ENCODE measurements at places on chromosomes 6 and 20.

GRCh38 chr20:43765916-43766315, 39.1 kb upstream of the GTSF1L start:
- DNase-seq, result no peak

DNA sequence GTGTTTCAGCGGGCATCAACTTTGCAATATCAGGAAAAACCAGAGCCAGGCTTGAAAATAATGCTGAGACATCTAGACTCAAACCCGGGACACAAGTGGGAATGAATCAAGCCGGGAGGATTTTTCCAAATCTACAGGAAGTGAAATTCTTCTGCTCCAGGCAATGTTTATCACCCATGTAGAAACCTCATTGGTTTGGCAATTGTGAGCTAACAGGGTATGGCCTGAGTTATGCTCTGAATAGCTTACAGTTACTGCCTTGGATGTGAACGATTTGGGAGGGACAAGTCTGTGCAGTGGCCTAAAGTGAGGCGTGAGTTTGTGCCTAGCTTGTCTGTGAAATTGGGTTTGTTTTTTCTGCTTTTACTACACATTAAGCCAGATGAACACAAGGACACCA, 87.4 kb downstream of the PCSK2 start:
- DNase-seq, result no peak

GRCh38 chr20:49785852-49786175, 26.8 kb upstream of the SLC9A8 start:
- DNase-seq, result no peak

DNA sequence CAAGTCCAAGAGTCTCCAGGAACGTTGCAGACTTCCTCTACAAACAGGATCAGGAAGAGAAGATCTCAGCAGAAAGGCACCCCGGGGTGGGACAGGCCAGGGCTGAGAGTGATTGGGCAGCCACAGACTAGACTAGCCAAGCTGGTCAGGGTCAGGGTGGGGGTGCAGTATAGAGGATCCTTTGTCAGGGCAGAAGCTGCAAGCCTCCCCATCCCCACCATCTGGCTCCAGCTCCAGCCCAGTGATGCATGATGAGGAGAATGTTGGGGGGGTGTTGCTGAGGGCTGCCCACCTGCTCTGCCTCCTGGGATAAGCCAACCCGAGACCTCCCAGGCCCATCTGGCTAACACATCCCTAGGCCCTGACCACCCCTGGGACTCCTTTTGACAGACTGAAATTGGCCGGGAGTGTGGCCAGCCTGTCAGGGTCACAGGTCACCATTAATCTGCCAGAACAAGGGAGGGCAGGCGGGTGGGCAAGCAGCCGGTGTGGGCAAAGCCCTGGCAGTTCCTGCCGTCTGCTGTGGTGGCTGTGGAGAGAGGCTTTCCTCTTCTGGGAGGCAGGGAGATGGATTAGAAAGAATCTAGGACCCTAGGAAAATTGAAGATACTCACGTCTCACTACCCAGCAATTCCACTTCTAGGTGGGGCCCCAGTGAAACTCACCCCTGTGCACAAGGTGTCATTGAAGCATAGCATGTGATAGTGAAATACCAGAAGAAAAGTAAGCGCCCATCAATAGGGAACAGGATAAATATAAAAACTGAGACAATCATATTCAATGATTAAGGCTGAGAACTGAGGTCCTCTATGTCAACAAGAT, 22.1 kb upstream of the SNTA1 start:
- DNase-seq, result no peak

GRCh38 chr6:235763-236360, 56.4 kb upstream of the DUSP22 start:
- peak; percentile 34 for DNase-seq

DNA sequence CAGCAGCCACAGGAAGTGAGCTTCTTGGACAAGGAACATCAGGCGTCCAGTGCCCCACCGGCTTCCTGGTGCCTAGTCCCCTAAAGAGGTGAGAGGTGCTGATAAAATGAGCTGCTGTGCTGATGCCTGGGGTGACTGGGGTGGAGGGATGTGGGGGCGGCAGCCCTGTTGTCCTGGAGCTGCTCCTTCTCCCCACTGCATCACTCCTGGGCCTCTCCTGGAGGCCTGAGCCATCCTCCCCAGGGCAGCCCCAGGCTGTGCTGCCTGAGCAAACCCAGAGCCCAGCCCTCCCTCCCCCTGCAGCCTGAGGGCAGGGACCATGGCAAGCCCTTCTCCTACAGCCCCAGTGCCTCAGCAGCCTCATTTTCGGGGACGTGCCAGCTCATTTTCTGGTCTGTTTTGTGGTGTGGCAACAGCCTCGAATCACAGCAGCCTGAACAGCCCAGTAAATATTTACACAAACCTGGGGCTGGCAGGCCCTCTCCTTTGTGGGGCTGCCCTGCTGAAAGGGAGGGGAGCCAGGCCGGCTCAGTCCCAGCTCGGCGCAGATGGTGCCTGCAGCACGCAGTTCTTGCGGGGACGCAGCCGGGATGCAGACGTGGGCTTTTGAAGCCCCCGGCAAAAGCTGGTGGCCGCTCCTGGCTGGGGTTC, 259.9 kb downstream of the DLL1 start:
- no peak for DNase-seq

- no peak for DNase-seq
These were observed 116.8 kb downstream of the CDC5L start for GRCh38 chr6:44504301-44504791.

DNA sequence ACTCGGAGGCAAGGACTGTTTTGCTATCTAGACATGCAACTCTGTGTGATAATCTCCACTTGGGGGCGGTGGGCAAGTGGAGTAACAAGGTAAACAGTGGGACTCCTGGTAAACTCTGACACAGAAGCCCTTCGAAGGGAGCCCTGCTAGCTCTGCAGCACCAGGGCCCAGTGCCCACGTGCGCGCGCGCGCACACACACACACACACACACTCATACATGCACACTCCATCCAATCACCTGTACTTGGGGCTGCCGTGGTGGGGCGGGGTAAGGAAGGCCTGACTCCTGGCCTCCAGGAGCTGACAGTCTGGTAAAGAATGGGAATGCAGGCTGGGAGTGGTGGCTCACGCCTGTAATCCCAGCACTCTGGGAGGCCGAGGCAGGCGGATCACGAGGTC, 36.4 kb downstream of the TAF4 start:
- DNase-seq, result no peak

- DNase-seq, result no peak
These were observed 441.2 kb upstream of the DEFB115 start for GRCh38 chr20:30816182-30816645.

DNA sequence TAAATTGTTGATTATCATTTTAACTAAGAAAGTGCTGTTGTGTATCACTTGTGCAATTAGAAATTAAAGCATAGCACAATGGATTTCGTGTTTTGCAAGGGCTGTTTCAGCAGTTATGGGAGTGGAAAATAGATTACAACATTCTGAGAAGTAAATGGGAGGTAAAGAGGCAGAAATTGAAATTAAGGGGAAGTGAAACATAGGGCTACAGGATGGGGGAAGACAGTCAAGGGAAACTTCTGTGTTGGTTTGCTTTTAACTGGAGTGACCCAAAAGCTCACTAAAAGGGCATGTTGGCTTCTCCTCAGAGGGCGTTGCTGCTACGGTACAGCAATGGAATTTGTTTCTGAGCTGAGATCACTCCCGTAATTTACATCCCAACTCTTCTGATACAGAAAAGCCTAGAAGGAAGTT, 147.5 kb downstream of the BCAS1 start:
- no peak for DNase-seq

DNA sequence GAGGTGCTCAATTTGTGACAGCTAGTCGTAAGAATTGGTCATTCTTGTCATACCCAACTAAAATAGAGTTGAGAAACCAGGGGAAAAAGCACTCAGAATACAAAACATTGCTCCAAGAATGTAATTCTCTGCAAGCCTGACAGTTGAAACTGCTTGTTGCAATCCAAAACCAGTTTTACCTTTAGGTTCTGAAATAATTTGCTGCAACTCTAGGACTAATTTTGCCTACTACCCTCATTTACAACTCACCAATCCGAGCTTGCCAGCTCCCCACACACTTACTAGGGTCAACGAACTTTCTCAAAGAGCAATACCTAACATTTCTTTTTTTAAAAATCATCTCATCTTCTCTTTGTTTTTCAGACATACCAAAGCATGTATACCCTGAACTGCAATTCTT, 29.7 kb downstream of the LIN28B start:
- DNase-seq, result no peak

- DNase-seq, result peak; percentile 49
These were observed 15.2 kb upstream of the ZNF335 start for GRCh38 chr20:45987108-45987780.

DNA sequence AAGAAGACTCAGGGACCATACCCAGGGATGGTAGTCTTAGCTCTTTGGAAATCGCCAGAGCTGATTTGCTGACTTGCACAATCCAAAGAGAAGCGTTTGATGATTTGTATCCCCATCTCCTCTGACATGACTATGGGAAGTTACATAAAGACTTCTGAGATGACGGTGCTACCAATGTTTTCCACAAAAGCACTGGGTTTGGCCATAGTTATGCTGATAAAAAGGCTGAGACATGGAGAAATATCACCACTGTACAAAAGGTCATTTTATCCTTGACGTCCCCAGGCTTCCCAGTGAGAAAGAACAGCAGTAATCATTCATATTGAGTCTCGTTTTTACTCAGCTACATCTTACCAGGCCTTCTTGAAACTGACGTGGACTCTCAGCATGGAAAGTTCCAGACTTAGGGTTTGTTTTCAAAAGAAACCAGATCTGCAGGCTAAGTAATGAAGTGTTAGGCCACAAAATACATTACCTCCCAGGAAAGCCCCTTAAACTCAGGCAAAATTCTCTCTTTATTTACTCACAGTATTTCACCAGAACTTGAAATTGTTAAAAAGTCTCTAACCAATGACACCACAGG, 370.3 kb upstream of the JARID2 start:
- DNase-seq, result no peak

DNA sequence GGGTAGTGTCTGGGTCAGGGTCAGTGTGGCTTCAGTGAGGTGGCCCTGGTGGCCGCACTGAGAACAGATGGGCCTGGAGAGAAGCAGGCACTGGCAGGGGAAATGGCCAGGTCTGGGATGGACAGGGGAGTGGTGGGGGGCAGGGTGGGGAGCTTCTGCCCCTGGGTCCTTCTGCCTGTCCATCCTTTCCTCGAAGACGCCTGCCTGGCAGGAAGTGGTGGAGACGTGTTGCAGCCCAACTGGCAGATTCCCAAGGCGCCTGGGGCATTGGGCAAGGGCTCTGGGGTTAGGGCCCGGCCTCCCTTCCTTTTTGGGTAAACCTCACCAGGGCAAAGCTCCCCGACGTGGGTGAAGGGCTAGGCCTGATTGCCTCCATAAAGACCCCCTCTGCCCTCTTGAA, 10.4 kb downstream of the SRC start:
- no peak for DNase-seq

GRCh38 chr6:153086225-153086990, 44.7 kb downstream of the RGS17 start:
- no peak for DNase-seq

DNA sequence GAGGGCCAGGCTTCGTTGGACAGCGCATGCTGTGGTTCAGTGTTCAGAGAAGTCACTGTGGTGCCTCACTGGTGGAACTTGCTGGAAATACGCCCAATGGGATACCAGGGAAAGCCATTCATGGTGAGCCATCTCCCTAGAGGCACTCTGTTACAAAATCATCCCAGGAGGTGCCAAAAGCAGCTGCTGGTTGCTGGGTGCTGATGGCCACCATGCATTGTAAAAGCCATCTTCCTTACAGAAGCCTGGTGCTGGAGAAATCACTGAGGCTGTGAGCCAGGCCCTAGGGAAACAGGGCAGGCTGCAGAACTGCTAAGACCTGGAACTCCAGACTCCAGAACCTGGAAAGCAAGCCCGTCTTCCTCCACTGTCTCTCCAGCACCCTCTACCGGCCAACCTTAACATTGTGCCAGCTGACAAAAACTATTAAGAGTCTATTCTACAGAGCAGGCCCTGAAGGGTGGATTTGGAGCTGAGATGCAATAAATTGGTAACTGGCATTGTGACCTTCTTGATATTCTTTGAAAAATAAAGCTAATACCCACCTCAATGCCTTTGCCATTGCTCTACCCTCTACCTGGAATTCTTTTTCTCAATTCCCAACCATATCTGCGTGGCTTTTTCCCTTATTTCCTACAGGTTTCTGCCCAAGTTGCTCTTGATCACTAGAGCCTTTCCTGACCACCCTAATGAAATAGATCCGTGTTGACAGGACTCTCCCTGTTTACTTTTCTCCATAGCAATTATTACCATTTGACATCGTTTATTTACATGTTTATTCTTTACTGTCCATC, 18.5 kb downstream of the SNRPB start:
- DNase-seq, result peak; percentile 65

DNA sequence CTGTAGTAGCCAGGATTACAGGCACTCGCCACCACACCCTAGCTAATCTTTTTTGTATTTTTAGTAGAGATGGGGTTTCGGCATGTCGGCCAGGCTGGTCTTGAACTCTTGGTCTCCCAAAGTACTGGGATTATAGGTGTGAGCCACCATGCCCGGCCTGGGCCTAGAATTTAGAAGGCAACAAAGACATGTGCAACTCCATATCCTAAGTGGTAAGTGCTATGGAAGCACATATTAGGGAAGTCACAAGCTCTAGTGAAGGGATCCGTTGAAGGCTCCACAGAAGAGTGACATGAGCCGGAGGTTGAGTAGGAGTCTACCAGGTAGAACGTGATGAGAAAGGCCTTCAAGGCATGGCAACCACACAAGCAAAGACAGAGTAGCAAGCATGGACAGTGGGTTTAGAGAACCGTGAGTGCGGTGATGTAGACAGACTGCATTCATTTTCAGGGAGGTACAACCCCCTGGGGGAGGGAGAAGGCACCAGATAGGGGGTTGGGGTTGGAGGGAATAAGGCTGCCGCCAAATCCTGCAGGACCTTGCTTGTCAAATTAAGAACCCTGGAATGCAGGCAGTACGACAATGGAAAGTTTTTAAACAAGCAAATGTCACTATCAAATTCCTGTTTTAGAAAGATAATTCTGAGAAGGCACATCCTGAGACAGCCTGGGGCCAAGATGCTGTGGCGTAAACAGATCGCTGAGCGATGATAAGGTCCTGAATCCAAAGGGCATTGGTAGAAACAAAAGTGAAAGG, 50.2 kb downstream of the ARHGAP18 start:
- no peak for DNase-seq

- no peak for DNase-seq
These were observed 500.4 kb upstream of the SULF2 start for GRCh38 chr20:48285656-48286055.

DNA sequence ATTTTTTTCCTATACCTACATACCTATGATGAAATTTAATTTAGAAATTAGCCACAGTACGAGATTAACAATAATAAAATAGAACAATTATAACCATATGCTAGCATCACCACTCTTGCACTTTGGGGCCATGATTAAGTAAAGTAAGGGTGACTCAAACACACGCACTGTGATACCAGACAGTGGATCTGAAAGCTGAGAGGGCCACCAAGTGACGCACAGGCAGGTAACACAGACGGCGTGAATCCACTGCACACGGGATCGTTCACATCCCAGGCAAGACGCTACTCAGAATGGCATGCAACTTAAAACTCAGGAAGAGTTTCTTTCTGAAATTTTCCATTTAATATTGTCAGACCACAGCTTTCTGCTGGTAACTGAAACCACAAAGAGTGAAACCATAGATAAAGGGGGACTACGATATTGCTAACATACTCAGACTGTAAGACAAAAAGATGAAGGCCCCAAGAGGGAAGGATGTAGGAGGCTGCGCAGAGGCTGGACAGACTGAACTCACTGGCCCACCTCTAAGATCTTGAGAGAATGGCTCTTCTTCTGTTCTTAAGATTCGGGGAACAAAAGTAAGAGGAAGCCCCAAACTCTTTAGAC, 17.9 kb downstream of the RRBP1 start:
- no peak for DNase-seq

GRCh38 chr20:3813848-3814581, 6.3 kb upstream of the AP5S1 start:
- no peak for DNase-seq

GRCh38 chr6:41045664-41046063, 3.4 kb downstream of the TSPO2 start:
- DNase-seq, result no peak
